ENCODE measurements at places on chromosomes 11 and 22.

GRCh38 chr11:1074244-1075221 is at the start of gene MUC2:
TSS of gene MUC2 (plus strand) at chr11:1074874.
- no peak for DNase-seq

DNA sequence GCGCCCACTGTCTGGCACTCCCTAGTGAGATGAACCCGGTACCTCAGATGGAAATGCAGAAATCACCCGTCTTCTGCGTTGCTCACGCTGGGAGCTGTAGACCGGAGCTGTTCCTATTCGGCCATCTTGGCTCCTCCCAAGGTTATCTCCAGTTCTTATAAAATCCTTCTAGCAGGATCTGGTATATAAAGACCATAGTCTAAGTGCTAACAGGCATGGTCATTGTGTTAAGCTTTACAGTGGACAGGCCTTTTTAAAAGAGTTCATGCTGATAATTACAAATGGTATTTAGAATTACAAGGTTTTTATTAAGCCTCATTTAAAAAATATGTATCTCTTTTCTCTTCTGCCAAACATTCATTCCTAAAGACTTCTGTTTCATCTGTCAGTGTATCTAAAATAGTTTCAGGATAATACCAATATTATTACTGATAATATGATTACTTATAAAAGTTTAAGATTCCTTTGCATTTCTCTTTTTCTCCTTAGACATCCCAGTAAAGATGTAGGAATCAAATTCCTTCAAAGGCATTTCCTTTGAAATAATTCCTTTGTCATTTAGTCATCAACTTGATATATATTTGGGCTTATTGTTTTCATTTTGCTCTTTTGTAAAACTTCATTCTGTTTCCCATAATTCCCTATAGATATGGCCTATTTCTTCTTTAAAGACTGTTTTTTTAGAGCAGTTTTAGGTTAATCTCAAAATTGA is 20.7 kb downstream of the DDX10 start:
- DNase-seq: no peak

- DNase-seq: no peak
These were observed 20.6 kb downstream of the APOBEC3H start for GRCh38 chr22:39117585-39118191.

GRCh38 chr11:59273373-59273841 is 60.7 kb upstream of the MPEG1 start:
- DNase-seq: no peak

- DNase-seq: no peak
These were observed 16.0 kb downstream of the CDC45 start for GRCh38 chr22:19495562-19496323.

- DNase-seq: no peak
These were observed 807 bp upstream of the WT1 start for GRCh38 chr11:32435942-32436750.

DNA sequence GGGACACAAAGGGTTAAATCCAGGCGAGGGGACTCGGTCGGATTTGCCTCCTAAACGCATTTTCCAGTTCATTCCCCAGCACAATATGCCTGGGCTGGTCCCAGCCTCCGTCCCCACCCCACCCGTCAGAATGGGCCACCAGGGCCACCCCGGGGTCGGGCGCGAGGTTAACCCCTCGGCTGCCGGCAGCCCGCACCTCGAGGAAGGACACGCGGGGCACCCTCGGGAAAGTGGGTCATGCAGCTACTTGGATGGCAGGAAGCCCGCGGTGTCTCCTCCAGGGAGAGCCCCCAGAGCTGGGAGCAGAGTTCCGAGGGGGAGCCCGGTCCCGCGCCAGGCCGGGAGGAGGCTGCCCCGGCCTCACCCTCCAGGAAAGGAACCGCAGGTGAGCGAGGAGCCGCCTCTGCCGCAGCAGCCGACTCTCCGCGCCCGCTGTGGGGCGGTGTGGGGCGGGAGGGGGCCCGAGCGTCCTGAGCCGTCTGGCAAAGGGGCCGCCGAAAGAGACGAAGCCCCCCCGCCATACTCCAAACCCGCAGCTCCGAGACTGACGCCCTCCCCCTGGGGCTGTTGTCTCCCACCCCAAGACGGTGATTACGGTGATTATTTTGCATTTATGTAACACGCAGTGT is 1.4 kb downstream of the NECTIN1 start:
- DNase-seq: no peak

DNA sequence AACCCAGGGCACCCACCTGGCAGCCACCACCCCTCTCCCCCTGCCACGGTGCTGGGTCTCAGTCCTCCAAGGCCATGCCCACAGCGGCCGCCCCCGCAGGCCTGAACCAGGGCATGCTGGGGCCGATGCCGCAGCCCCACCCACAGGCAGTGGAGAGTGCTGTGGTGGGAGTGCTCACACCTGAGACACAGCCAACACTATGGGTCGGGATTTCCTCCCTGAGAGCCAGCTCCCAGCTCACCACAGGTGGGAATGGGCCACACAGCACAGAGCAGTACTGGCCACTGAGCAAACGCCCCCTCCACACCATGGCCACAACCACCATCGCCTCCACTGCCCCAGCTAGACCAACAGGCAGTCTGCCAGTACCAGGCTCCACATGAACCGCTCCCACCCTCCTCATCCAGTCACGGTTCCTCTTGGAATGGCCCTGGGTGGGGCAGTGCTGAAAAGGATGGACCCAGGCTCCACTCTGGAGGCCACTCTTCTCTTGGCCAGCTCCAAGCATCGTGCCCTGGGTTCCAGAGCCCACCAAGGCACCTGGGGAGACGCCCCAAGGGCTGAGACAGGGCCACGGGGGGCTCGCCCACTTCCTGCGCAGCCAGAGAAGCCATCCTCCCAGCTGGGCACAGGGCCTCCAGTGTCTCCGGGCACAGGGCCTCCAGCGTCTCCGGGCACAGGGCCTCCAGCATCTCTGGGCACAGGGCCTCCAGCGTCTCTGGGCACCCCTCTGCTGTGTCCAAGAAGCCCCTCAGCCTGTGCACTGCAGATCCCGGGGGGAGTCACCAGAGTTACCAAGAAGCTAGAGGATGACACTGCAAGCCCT is 14.2 kb downstream of the MOB2 start:
- no peak for DNase-seq

- no peak for DNase-seq
These were observed 73.5 kb upstream of the THY1 start for GRCh38 chr11:119496469-119496868.

DNA sequence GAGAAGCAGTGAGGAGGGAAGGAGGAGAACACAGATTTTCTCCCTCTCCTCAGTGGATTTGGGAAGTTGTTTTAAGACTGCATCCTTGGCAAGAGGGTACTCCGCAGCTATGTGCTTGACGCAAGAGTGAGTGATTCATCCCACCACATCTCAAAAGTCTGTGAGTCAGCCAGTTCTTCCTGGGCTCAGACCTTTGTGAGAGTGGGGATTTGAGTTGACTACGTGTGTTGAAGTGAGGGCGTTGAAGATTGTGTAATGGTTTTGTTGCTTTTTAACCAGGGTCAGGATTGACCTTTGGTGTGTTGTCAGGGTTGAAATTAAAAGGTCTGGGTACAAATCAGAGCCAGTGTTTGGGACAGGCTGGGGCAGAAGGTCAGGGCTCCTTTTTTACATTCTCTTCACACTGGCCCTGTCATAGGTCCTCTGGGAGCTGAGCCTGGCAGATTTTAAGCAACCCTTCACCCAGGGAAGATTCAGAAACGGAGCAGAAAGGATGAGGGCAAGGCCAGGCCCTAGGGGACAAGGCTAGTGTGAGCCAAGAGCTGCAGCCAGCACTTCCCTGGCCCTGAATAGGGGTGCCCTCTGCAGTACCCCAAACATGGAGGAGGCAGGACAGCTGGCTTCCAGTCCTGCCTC is 4.2 kb upstream of the C11orf86 start:
- no peak for DNase-seq

DNA sequence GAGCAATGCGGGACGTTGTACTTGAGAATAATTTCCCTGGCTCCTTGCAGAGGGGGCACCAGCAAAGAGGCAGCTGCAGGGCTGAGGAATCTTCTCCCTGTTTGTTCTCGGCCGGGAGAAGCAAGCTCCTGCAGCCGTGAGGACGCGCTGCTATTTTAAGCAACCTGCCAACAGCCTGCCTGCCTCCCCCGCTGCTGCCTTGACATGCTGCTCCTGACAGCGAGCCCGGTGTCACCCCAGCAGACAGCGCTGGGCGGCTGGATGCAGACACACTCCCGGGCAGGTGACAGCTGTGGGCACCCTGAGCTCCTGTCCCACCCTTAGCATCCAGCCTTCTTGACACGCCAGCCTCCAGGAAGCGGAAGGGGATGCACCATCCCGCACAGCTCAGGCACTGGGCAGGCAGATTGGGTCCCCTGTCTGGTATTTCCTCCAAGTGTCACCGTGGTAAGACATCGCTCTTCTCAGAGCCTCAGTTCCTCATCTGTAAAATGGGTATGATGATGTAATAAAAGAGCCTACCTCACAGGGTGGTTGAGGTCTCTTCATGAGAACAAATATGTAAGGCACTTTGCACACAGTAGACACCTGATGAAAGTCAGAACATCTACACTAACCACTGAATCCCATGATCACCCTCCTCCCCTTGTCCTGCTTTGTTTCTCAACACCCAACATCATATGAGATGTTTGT is 530.6 kb downstream of the MN1 start:
- DNase-seq: no peak

GRCh38 chr11:59186130-59186594 is 14.2 kb downstream of the DTX4 start:
- no peak for DNase-seq

DNA sequence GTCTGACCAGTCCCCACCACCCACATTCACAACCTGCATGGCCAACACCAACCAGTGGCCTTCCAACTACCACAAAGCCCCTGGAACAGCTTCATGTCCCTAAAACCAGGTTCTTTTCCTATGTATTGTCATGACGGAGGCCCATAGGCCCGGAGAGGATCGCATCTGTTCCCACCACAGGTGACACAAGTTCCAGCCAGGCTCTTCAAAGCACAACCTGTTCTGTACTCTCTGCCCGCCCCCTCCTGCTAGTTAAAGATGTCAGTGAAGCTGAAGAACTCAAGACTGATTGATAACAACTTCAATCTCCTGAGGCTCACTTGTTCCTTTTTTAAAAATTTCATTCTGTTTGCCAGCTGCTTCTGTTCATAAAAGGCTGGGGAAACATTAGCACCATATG is 121.1 kb upstream of the GUCY1A2 start:
- DNase-seq: peak; percentile 71

GRCh38 chr11:3781423-3781822 is 15.9 kb downstream of the NUP98 start:
- no peak for DNase-seq

DNA sequence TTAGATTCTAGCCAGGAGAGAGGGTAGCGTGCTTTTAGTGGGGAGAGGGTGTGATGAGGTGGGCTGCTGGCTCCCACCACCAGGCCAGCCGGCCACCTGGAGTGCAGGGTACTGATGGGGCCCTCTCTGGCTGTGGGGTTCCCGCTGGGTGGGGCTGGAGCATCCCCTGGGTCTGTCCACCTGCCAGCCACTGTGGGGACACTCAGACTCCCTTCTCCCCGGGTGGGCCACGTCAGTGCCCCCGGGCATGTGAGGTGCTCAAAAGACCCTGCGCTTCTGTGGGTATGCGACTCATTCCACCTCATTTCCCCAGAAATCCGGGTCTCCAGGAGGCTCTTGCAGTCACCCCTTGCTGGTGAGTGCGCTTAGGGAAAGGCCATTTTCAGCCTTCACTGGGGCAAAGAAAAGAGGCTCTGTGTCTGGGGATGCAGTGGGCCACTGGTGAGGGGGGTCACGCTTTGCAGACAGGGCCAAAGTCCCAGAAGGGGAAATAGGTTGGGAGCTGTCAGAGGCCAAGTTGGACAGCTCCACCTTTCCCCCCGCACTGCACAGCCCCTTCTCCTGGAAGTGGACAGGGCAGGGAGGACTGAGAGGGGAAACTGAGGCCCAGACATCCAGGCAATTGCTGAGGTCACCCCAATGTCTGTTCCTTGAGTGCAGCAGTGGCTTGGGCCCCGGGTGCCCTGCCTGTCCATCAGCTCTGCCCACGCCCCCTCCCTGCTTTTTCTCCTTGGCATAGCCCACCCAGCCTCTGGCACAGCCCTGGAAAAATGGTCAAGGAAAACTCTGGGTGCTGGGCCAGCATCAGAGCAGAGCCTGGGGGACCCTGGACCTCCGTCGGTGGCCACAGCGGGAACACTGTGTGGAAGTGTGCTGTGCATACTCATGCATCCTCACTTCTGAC is 53.3 kb downstream of the TPCN2 start:
- DNase-seq: no peak

DNA sequence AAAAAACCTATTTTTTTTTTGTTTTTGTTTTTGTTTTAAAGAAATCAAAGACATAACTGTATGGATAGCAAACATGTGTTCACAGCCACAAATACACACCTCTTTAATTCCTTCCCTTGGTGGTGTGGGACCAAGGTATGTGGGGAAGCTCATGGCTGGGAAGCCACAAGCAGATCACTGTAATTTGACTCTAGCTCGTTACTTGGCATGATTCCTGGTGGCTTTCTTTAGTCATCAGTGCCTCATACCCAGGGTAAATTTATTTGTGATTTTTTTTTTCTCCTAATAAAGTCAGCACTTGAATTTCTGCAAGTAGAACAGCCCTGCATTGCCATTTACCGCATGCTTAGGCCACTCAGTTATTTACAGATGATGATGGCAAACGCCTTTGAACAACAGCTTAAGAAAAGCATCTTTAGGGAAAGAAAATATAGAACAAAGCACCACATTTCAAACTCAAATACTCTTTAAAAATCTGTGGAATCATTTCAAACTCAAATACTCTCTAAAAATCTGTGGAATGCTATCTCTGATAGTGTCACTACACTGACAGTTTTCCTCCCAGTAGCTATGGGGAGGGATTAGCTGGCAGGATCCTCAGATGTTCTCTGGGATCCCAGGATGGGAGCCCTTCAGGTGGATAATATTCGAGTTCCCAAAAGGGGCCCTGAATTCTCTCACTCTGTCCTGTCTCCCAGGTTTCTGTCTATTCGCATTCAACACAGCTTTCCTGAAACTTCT is 687.2 kb downstream of the OPCML start:
- no peak for DNase-seq

DNA sequence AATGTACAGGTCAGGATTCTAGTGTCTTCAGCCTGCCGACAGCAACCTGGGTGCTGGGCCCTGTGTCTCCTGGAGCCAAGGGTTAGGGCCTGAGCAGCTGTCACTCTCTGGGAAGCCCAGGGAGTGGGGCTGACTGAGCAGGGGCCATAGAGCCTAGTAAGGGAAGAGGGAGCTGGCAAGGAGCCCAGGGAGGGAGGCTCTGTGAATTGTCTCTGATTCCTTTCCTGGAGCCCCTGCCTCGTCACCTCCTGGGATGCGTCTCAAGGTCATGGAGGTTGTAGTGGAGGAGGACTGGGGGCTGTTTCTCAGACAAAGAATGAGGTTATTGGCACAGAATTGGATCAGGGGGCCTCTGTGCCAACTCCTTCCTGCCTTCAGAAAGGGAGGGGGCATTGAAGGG is 11.8 kb downstream of the SOX10 start:
- DNase-seq: no peak

- no peak for DNase-seq
These were observed 2.1 kb upstream of the CARD10 start for GRCh38 chr22:37521236-37521739.

GRCh38 chr11:3001496-3001895 is 9.4 kb upstream of the NAP1L4 start:
- peak; percentile 81 for DNase-seq

GRCh38 chr11:35734669-35735410 is 72.3 kb downstream of the TRIM44 start:
- no peak for DNase-seq
